ENCODE measurements at places on chromosomes 6 and 20.
A peak's percentile ranks its signal among the peaks of the same experiment; 100 is the strongest.

- no peak for DNase-seq
Measured at GRCh38 chr6:48031711-48032110, 79.3 kb downstream of the PTCHD4 start.

DNA sequence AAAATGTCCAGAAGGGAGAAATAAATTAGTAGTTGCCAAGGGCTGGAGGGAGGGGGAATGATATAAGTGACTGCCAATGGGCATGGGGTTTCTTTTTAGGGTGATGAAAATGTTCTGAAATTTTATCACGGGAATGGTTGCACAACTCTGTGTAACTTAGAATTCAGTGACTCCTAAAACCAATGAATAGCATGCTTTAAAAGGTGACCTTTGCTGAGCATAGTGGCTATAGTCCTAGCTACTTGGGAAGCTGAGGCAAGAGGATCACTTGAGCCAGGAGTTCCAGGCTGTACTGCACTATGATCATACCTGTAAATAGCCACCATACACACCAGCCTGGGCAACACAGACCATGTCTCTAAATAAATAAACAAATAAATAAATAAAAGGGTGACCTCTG is 109.0 kb downstream of the ATG5 start:
- no peak for DNase-seq

DNA sequence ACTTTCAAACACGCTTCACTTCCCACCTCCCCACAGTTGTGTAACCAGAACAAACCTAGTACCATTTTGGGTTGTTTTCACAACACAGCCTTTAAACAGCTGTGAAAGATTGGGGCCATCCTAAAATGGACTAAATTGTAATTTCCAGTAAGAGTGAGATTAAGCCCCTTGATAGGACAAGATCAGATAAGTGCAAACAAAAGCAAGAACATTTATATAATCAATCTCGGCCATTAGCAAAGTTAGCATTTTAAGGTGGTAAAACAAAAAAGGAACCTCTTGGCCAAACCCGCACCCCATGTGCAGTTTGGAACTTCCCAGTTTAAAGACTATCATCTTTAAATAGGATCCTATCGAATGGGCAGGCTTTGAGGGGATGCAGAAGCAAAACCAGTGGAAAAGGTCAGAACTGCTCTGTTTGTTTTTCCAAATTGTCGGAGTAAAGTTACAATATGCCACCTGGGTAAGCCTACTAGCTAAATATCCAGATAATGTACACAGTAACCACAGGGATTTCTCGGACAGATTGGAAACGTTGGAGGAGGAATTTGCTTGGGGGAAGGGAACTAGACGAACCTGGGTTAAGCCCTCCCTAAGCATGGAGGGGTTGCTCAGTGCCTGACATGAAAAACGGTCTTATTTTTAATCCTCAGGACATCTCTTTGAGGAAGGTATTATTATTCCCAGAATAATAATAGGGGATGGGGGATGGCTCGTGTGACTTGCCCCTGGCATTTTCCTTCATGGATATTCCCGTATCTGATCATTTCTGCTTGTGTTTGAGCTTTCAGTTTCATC is 159.8 kb upstream of the SALL4 start:
- no peak for DNase-seq

GRCh38 chr6:15073883-15074465 is 171.9 kb upstream of the JARID2 start:
- no peak for DNase-seq

- DNase-seq: no peak
Measured at GRCh38 chr20:63850689-63851547, 10.4 kb upstream of the ABHD16B start.

DNA sequence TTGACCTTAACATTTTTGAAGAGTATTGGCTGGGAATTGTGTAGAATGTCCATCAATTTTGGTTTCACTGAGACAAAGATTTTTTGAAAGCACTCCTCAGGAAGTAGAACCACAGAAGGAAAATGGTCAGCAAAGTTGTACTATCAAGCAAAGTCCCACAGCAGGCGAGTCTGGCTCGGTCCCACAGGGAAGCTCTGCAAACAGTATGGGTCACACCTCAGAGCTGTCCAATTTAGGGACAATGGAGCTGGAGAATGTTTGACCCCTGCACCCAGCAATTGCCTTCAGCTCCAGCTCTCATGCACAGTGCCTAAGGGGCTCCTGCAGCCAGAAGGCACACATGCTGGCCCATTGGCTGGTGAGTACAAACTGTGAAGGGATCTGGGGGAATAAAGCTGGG is 147.0 kb downstream of the MAFB start:
- no peak for DNase-seq

DNA sequence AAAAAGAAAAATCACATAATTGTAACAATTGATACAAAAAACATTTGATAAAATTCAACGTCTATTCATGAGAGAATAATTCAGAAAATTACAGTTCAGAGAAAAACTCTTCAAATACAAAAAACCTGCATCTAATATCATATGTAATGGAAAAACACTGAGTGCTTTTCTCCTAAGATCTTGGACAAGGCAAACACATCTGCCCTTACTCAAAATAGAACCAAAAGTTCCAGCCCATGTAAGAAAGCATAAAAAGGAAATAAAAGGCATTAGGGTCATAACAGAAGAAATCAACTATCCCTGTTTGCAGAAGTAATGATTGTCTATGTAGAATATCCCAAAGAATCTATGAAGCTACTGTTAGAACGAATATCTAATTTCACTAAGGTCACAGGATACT is 721.4 kb downstream of the RFPL4B start:
- no peak for DNase-seq

DNA sequence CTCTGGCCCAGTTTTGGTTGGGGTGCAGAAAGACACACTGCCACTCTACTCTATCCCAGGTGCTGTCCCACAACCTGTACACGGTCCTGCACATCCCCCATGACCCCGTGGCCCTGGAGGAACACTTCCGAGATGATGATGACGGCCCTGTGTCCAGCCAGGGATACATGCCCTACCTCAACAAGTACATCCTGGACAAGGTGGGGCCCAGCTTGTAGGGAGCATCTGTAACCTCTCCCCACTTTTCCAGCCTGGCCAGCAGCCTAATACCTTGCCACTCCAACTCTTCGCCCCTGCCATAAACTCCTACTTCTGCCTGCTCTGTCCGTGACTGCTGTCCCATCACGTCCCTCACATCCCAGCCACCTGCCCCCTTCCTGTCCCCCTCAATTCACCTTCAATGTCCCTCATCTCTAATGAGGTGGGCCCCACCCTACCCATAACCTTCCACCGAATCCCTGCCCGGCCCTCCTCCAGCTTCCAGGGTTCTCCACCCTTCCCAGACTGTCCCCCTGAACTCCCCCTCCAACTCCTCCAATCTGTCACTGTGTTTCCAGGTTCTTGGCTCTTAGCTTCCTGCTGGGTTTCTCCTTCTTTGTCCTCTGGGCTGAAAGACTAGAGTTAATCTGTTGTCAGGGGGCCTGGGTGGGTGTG is 12.1 kb downstream of the DEF6 start:
- no peak for DNase-seq

GRCh38 chr6:63529498-63529897 is 42.8 kb upstream of the LOC128125822 start:
- no peak for DNase-seq

- peak; percentile 65 for DNase-seq
Measured at GRCh38 chr6:26175428-26176181, 88.4 kb downstream of the HFE start.

DNA sequence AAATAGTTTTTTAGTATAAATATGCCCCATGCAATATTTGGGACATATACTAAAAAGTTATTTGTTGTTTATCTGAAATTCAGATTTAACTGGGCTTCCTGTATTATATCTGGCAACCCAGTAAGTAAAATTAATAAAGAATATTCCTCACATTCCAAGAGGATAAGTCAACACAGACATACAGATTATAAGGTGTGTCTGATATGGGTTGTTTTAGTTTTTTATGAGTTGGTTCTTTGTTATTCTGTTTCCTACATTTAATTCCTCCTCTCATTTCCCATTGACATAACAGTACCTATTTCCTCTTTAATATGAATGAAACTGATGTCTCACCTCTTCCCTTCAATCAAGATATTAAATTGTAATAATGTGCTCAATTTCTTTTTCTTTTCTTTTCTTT is 1.7 kb upstream of the PLA2G7 start:
- DNase-seq: no peak

DNA sequence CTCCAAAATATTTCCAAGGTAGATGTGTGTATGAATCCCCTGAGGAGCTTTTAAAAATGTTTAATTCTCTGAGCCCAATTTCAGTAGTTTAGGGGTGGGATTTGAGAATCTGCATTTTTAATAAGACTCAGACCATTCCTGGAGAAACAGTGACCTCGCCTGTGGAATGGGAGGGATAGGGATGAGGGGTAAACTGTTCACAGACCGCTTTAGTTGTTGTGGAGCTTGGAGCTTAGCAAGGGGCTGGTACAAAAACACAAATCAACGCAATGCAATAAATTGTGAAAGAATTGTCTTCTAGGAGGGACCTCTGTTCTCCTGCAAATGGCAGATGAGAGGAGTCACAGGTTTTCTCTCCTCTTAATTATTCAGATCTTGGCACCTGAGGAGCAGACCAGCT is 239.3 kb upstream of the SULF2 start:
- no peak for DNase-seq

DNA sequence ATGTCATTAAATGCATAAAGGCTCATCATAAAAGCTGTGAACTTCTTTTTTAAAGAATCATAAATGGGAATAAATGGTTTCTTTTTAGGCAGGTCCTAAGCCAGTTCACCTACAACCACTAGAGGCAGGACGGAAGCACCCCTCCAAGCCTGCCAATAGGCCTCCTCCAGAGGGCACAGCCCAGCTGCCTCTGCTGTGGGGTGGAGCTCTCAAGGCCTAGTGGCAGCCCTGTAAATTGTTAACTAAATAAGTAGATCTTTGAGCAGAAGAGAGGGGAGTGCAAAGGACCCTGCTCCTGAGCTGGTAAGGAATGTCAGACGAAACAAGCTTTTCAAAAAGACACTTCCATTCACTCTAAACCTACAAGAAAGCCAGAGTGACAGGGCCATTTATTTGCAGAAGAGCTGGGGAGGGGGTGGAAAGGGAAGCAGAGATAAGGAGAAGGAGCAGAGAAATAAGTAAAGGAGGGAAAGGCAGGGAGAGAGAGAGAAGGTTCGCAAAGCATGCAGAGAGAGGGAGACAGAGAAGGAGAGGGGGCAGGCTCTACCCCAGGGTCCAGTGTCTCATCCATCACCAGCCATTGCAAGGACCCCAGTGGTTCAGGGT is 18.0 kb upstream of the MAFB start:
- DNase-seq: no peak

DNA sequence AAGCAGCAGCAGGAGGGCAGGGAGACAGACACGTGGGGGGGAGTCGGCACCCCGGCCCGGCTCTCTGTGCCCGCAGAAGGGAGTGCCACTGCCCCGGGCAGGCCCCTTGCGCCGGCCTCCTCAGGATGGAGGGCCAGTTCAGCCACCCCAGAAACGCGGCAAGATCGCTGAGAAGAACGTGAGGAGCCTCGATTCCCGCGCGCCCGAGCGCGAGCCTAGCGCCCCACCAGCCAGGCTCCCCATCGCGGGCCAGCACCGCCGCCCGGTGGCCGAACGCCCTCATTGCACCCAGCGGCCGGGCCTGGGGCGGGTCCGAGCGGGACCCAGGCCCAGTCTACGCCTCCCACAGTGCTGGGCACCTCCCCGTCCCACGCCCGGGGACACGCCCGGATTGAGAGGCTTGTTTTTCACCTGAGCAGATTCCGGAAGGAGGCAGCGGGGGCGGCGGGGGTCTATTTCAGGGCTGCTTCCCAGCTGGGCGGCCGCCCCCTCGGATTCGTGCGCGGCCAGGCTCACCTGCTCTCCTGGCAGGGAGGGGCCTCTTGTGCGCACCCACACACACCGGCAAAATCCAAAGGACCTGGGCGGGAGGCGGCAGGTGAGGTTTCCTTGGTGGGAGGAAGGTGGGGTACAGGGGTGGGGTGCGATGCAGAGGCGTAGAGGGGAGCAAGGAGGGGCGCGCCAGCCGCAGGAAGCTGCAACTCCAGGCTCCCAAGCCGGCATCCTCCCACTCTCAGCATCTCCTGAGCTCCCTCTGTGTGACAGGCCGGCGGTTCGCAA is 9.0 kb upstream of the GRM4 start:
- DNase-seq: peak; percentile 68

DNA sequence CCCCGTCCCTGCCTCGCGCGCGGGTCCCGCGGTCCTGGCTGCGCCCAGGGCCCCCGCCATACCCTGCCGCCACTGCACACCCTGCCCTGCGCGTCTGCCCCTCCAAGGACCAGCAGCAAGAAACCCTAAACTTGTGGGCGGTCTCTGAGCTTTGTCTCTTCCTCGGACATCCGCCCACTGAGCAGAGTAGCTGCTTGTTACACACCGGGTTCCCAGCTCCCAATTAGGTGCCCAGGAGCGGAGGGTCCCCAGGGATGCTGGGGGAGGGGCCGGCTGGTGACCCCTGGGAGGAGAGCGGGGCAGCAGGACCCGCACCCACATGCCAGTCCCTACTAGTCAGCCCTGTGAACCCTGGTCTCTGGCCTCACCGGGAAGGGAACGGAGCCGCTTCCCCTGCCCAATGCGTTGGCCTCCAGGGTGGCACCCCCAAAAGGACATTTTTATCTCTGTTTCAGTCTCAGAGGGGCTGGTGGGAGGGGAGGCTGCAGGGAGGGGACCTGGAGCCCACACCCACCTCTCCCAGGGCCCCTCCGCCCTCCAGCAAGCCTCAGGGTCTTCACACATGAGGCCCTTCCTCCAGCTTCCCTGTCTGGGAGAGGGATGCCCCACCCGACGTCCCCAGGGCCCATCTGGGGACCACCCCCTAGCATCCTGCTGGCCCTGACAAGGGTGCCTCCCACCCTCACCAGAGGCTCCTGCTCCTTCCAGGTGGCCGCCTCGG is 10.5 kb downstream of the STMN3 start:
- DNase-seq: peak; percentile 66

DNA sequence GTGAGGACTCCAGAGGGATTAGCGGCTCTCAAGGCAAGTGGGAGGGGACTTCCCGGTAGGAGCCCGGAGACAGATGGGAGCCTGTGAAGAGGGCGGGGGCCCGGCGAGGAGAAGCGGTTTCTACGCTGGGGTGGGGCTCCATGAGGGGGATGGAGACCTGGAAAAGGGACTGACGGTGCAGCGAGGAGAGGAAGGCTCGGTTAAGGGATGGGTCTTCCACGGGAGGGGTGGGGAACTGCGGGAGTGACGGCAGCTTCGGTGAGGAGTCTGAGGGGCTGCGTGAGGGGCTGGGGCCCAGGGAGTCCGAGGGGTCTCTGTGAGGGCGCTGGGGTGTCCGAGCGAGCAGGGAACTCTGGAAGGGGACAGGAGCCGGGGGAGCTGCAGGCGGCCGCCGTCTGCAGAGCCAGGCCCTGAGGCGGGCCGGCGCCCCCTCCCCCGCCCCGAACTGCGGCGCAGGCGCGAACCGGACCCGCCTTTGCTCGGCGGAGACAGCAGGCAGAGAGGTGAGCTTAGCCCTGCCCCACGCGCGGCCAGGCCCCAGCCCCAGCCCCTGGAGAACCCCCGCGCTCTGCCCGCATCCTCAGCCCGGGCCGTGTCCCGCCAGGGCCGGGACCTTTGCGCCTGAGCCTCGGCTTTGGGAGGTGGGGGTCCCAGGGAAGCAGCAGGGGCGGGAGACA is at the start of gene NRSN2:
Gene NRSN2 (plus strand): TSS at position 472 of the 677 bp plus-strand sequence. CDS start 2,533 bp downstream, outside the sequence.
- DNase-seq: peak; percentile 86
